ENCODE measurements at places on chromosomes 6 and 20. TPM values are rescaled to one million over a fixed set of nuclear protein-coding genes. Genes with fewer than 3 reads are reported as not detected.

Gene CSNK2A1
- 84.8 TPM for total RNA-seq

DNA sequence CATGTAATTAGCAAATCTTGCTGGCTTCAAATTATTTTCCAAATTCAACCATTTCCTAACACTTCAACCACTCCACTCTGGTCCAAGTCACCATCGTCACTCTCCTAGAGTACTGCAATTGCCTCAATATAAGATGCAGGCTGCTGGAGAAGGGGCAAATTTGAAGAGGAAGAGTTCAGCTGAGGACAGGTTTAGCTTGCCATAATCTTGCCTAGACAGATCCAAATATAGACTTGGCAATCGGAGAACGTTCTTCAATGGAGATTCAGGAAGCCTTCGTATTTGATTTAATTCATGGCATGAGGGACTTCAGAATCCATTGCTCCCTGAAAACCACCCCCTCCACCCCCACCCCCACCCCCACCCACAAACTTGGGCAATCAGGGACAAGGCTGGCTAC is 15.4 kb upstream of the KHDC1L start:
- H3K36me3 ChIP-seq = no peaks in the 10 kb centered on the region
- no peak overlapping the region for H3K27ac ChIP-seq
- no peak for DNase-seq
- H3K27me3 ChIP-seq = no peaks in the 10 kb centered on the region
- no peak overlapping the region for H3K4me3 ChIP-seq

DNA sequence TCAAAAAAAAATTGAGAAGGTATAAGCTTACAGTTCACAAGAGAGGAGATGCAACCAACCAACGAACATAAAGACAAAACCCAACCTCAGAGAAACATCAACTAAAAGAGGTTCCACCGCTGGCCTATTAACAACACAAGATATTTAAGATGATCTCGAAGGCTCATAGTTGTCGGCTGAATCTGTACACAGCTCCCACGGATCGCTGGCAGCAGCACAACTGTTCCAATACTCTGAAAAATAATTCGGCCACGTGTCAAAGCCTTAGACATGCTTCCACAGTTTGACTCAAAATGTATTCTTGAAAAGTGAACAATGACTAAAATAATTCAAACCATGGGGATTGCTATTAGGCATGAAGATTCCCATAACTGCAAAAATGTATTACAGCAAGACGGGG is 13.7 kb downstream of the EXOC2 start:
- DNase-seq = no peak
- no peaks in the 10 kb centered on the region for H3K27me3 ChIP-seq
- H3K4me3 ChIP-seq = no peak overlapping the region
- H3K36me3 ChIP-seq = no peaks in the 10 kb centered on the region

DNA sequence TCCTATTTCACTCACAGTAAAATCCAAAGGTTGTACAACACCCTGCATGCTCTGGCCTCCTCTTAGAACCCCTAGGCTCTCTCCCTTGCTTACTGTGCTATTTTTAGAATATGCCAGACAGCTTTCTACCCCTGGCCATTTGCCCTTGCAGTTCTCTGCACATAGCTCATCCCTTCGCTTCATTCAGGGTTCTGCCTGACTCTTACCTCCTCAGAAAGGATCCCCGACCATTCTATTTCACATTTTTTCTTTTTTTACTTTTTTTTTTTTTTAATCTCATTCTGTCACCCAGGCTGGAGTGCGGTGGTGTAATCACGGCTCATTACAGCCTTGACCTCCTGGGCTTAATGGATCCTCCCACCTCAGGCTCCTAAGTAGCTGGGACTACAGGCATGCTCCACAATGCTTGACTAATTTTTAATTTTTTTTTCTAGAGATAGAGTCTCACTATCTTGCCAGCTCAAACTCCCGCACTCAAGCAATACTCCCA is 33.6 kb downstream of the COMMD7 start:
- no peak overlapping the region for H3K27ac ChIP-seq
- H3K4me1 ChIP-seq = peaks cover 4% of the 10 kb centered on the region
- peaks cover 21% of the 10 kb centered on the region for H3K36me3 ChIP-seq
- no peaks in the 10 kb centered on the region for H3K27me3 ChIP-seq
- no peak overlapping the region for H3K4me3 ChIP-seq
- no peak for DNase-seq

GRCh38 chr6:79810185-79810705 is 137.1 kb downstream of the ELOVL4 start:
- no peaks in the 10 kb centered on the region for H3K27me3 ChIP-seq
- H3K4me3 ChIP-seq = no peak overlapping the region
- no peak for DNase-seq
- no peak overlapping the region for H3K27ac ChIP-seq

GRCh38 chr6:129787816-129788215 is 73.3 kb downstream of the TMEM244 start:
- no peak for DNase-seq
- H3K36me3 ChIP-seq = no peaks in the 10 kb centered on the region
- no peak overlapping the region for H3K27ac ChIP-seq
- H3K4me3 ChIP-seq = no peak overlapping the region
- no peaks in the 10 kb centered on the region for H3K4me1 ChIP-seq
- no peaks in the 10 kb centered on the region for H3K27me3 ChIP-seq

DNA sequence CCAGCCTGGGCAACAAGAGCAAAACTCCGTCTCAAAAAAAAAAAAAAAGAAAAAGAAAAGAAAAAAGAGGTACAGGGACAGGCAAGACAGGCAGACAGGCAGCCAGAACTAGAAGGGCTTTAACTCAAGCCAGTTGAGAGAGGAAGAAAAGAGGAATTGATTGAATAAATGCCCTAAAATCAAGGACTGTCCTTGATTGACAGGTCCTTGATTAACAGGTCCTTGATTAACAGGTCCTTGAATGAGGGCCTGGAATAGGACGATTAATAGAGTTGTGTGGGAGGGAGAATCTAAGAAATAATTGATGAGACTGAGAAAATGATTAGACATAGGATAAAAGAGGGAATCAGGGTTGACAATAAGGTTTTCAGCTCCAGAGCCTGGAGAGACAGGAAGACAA is 36.1 kb downstream of the ZC2HC1B start:
- DNase-seq = no peak
- H3K27me3 ChIP-seq = no peaks in the 10 kb centered on the region
- H3K36me3 ChIP-seq = no peaks in the 10 kb centered on the region
- no peak overlapping the region for H3K4me3 ChIP-seq
- H3K4me1 ChIP-seq = peaks cover 4% of the 10 kb centered on the region

GRCh38 chr6:142943711-142944123 is 1.3 kb downstream of the HIVEP2 start:
- H3K27me3 ChIP-seq = no peaks in the 10 kb centered on the region
- no peaks in the 10 kb centered on the region for H3K36me3 ChIP-seq
- H3K4me3 ChIP-seq = peak overlapping the region; percentile 72

Gene ADGRF5
- total RNA-seq = 283 TPM

DNA sequence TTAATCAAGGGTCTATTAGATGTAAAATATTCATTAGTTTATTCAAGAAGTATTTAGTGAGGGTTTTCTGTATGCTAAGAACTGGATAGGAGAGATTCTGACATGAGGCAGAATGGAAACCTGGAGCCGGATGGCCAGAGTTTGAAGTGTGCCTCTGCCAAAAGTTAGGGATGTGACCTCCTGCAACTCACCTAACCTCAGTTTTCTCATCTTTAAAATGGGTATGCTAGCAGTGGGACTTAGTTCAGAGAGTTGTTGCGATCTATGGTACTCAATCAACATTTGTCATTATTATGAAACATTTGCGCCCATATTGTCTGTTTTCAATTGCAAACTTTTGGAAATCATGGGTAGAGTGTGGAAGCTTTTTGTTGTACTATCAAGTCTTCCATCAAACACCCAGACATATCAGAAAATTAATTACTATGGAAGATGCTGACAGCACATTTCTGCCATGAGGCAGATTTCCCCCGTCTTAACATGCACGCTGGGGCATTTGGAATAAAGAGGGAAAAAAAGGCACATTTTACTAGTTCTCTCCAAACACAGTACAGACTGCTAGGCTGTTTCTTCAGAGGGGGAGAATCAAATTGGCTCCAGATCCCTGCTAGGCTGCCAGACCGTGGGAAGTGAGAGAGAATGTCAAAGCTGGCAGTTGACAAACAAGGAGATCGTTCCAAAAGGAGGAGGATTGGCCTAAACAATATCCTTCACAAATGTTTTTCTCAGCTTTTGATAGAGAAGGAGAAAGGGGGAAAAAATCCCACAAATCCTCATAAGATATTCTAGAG is 205.3 kb upstream of the TSHZ2 start:
- H3K4me3 ChIP-seq = no peak overlapping the region
- no peak for DNase-seq
- H3K4me1 ChIP-seq = peaks cover 6% of the 10 kb centered on the region
- H3K27me3 ChIP-seq = no peaks in the 10 kb centered on the region

Gene SLC12A5
- 2.0 TPM for total RNA-seq

Gene PRR18
- not detected for total RNA-seq

GRCh38 chr20:23873370-23874015 is 6.1 kb downstream of the CST5 start:
- no peaks in the 10 kb centered on the region for H3K36me3 ChIP-seq
- no peak for DNase-seq
- no peak overlapping the region for H3K27ac ChIP-seq
- no peaks in the 10 kb centered on the region for H3K4me1 ChIP-seq
- peaks cover 7% of the 10 kb centered on the region for H3K27me3 ChIP-seq

GRCh38 chr20:33897313-33897912 is 86.3 kb downstream of the CHMP4B start:
- no peak overlapping the region for H3K27ac ChIP-seq
- H3K4me3 ChIP-seq = no peak overlapping the region
- no peaks in the 10 kb centered on the region for H3K27me3 ChIP-seq
- H3K36me3 ChIP-seq = no peaks in the 10 kb centered on the region

Gene LPA
- total RNA-seq = not detected

GRCh38 chr6:36297051-36297450 is 27.2 kb downstream of the PNPLA1 start:
- H3K4me3 ChIP-seq = no peak overlapping the region
- no peaks in the 10 kb centered on the region for H3K36me3 ChIP-seq
- no peak for DNase-seq
- H3K4me1 ChIP-seq = no peaks in the 10 kb centered on the region
- H3K27ac ChIP-seq = no peak overlapping the region

DNA sequence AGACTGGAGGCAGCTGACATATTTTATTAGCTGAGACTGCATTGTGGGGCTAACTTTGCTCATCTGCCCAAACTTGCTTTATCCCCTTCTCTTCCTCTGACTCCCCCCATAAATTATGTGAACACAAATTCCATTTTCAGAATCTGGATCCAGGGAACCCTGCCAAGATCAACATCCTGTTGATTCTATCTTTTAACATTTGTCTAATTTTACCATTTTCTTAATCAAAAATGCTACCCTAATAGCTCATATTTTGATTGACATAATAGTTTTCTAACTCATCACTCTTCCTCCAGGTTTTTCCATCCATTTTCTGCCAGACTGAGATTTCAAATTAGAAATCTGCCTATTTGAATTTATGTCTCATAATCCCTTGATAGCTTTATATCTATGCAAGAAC is 184.7 kb upstream of the PRSS16 start:
- no peak overlapping the region for H3K27ac ChIP-seq
- H3K4me3 ChIP-seq = no peak overlapping the region
- no peaks in the 10 kb centered on the region for H3K4me1 ChIP-seq
- DNase-seq = no peak
- H3K27me3 ChIP-seq = no peaks in the 10 kb centered on the region

Gene RAD21L1
- not detected for total RNA-seq

DNA sequence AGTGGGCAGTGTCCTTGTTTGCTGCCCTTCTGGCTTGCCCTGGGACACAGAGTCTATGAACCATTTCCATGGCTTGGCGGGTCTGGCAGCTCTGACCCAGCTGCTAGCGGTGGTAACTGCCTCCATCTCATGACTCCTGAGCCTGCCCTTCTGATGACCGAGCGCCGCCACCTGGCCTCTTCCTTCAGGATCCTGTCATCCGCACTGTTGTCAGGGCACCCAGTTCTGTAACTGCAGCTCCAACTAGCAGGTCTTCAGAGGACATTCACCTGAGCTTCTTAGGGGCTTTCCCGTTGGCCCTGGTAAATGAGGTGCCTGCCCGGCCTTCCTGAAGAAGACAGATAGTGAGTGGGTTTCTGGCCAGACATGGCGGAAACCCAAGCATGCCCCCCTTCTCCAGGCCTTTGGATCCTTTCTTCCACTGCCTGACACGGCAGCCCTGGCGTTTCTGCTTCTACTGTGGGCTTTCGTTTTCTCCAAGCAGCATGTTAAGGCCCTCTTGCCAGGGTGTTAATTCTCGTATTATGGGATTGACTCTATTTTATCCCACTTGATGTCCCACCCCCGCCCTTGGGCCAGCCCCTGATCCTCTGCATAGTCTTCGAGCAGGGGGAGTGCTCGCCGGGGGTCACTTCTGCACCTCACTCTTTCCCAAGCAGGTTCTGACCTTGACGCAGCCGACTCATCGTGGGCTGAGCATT is 24.7 kb downstream of the PACSIN1 start:
- peak; percentile 55 for DNase-seq
- H3K4me3 ChIP-seq = no peak overlapping the region
- no peaks in the 10 kb centered on the region for H3K4me1 ChIP-seq
- no peaks in the 10 kb centered on the region for H3K36me3 ChIP-seq

Gene PREX1
- total RNA-seq = 66.0 TPM

DNA sequence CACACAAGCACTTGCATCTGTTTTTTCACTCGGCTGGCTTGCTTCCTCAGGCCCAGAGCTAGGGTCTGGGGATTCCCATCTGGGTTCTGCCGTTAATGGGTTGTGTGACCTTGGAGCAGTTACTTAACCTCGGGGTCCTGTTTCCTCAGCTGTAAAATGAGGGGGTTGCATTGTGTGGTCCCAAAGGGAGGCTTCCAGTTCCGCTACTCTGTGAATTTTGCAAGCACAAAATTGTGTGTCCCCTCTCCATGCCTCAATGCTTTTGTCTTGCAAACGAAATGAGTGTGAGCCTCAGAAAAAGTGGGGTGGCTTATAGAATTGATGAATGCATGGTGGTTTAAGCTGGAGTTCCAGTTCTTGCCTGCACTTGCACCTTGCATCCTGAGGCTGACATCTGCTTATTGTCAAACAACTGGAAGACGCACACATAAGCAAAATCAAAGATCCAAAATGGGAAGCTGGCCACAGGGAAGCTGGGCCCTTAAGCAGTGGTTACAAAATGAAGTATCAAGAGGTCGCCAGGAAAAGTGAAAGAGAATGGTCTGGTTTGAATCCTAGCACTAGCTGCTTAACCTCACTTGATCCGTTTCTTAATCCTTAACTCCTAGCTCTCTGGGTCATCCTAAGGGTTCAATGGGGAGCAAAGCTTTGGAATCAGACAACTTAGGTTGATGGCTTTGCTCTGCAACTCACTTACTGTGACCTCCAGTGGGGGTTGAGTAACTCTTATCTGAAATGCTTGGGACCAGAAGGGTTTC is 490.6 kb downstream of the DHX35 start:
- H3K27me3 ChIP-seq = no peaks in the 10 kb centered on the region
- no peak overlapping the region for H3K4me3 ChIP-seq
- no peak overlapping the region for H3K27ac ChIP-seq
- no peaks in the 10 kb centered on the region for H3K36me3 ChIP-seq

- H3K27ac ChIP-seq = no peak overlapping the region
- no peaks in the 10 kb centered on the region for H3K27me3 ChIP-seq
- no peak for DNase-seq
- no peaks in the 10 kb centered on the region for H3K36me3 ChIP-seq
- H3K4me1 ChIP-seq = no peaks in the 10 kb centered on the region
- H3K4me3 ChIP-seq = no peak overlapping the region
Observed at GRCh38 chr6:127841811-127842210, 59.0 kb downstream of the THEMIS start.
